Epithelial cell of proximal tubule (primary cell): ENCODE measurements at places on chromosomes 6 and 20. TPM values are rescaled to one million over a fixed set of nuclear protein-coding genes. Genes with fewer than 3 reads are reported as not detected.

The HDAC2 gene
- 92.0 and 95.5 TPM in 2 replicates for total RNA-seq

The LAMA2 gene
- 0.69 and 2.7 TPM in 2 replicates for total RNA-seq

The UBD gene
- total RNA-seq = 0.94 and 4.3 TPM in 2 replicates

The SIGLEC1 gene
- total RNA-seq = not detected in 2 replicates

The PEX6 gene
- total RNA-seq = 19.5 and 22.4 TPM in 2 replicates

The MRAP2 gene
- total RNA-seq = 0.17 TPM in 1 of 2 replicates, not detected in the other

The ELOVL2 gene
- total RNA-seq = 1.3 and 1.4 TPM in 2 replicates

DNA sequence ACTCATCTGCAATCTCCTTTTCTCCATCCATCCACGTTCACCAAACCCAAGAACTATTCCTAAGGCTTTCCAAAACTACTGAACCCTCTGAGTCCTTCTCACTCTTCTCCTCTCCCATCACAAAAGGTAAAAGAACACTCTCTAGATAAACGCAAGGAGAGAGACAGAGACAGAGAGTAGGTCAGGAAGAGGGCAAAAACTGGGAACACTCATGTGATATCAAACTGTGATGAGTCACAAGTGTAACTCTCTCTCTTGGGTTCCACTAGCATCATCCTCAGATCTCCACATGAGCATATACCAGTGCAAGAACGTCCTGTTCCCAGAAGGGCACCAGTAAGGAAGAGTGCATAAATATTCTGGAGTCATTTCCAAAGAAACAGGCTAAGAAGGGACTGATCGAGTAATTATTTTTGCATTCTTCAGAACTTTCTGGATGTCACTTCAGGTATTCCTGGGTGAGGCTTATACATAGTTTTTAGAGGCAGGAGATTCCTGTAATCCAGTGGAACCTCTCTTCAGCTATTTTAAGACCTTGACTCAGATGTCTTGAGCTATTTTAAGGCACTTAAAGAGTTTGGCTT lies 47.3 kb upstream of the STXBP5 start:
- DNase-seq = no peak

DNA sequence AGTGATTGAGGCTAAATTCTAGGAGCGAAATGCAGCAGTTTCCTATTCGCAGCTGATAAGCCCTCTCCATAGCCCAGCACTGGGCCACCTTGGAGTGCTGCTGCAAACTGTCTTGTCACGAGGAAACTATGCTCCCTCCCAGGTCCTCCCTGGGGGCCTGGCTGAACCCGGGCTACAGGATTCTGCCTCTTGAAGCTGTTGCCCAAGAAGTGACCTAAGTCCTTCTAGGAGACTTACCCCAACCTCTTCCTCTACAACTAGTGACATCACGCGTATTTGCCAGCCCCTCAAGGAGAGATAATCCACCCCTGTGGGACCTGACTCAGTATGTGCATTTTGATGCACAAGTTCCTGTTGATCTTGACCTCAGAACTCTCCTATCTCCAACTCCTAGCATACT lies 26.5 kb upstream of the ZFAND3 start:
- no peak for DNase-seq

GRCh38 chr6:44548319-44548718 lies 160.8 kb downstream of the CDC5L start:
- no peak for DNase-seq

GRCh38 chr6:166496460-166496859 lies 90.0 kb downstream of the RAMACL start:
- no peak for DNase-seq

DNA sequence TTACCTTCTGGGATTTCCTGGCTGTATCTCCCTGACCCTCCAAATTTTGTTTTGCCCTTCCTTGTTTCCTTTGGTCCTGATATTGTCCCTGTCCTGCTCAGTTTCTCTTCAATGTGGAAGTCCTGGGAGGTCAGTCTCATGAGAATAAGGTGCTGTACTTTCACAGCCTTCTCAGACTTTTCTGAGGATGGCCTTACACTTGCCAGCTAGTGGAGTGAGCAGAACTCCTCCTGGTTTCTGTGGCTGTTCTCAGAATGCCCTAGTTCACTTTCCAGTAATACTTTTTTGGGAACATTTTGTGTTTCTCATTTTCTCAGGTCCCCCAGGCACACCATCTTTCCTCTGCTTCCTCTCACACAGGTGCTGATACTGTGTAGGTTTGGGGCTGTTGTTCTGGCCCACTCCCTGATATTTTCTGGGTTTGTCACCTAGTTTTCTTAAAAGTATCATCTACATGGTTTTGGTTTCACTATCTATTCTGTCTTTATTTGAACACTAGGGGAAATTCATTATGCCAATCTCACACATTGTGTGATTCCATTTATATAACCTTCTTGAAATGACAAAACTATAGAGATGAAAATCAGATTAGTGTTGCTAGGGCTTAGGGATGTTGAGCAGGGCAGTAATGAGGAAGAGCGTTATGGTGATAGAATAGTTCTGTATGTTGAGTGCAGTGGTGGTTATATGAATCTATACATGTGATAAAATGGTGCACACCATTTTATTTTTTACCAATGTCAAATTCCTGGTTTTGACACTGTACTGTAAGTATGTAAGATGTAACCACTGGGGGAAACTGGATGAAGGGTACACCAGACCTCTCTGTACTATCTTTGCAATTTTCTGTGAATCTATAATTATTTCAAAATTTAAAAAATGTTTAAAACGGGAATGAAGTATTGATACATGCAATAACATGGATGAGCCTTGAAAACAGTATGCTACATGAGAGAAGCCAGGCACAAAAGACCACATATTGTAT lies 27.2 kb upstream of the BRPF3 start:
- no peak for DNase-seq
